ENCODE measurements at places on chromosomes 7 and 10.

- DNase-seq: no peak
Measured at GRCh38 chr7:92487804-92488203, 10.1 kb upstream of the ERVW-1 start.

GRCh38 chr10:31071232-31072005, 39.8 kb upstream of the ZNF438 start:
- no peak for DNase-seq

DNA sequence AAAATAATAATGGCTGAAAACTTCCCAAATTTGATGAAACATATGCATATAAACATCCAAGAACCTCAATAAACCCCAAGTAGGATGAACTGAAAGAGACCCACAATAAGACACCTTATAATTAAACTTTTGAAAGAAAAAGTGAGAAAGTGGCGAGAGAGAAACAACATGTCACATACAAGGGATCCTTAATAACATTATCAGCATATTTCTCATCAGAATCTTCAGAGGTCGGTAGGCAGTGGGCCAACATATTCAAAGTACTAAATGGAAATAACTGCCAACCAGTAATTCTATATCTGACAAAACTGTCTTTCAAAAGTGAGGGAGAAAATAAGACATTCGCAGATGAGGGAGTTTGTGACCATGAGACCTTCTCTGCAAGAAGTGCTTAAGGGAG, 16.6 kb upstream of the CCDC6 start:
- no peak for DNase-seq

GRCh38 chr7:2661602-2662272, 26.3 kb upstream of the AMZ1 start:
- no peak for DNase-seq

GRCh38 chr7:22231806-22232205, 125.1 kb downstream of the RAPGEF5 start:
- DNase-seq: no peak

DNA sequence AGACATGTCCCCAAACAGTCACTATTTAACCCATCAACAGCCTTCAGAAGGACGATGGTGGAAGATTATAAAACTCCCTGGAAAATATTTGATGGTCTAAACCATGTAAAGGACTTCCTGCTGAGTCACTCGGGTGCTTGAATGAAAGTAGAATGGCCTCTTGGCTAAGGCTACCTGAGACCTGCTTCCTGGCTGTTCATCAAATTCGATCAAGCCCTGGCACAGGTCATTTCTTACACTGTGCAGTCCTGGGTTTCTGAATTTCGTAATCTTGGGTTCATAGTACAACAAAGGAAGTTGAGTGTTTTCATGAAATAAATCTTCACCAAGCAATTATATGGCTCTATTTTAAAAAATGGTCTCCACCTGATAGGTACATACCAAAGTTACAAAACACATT, 260.3 kb upstream of the RNF32 start:
- DNase-seq: no peak
